ENCODE measurements at places on chromosomes 16 and 17.

DNA sequence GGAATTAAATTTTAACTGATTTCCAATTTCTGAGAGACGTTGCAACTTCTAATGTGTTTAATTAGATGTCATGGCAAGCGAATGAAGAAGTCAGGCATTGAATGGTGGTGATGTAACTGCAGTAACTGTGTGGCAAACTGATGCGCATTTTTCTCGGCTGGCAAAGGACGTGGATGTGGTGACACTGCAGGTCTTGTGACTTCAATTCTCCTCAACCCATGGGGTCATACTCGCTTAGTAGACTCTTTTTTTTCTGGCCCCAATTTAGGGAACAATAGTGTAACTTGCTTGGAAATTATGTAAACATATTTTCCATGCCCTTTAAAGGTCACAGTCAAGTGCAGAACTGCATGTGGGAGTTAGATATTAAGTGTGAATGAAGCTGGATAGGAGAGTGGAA is 1.9 kb upstream of the FAM20A start:
- no peak for DNase-seq

DNA sequence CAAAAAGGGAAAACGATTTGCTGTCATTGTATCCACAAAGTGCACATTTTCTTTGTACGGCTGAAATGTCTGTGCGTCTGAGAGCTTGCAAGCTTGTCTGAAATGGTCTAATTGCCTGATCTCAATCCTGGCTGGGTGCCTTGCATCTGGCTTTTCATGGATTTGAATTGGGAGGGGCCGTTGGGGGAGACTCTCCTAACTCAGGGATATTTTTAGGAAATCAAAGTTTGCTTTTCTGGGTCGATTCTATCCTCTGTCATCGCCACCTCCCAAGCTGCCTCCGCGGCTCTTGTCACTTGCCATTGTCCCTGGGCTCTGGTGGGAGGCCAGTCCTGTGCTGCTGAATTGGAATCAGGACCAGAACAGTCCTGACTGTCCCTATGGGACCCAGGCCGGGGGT is 33.3 kb upstream of the MGAT5B start:
- no peak for DNase-seq

DNA sequence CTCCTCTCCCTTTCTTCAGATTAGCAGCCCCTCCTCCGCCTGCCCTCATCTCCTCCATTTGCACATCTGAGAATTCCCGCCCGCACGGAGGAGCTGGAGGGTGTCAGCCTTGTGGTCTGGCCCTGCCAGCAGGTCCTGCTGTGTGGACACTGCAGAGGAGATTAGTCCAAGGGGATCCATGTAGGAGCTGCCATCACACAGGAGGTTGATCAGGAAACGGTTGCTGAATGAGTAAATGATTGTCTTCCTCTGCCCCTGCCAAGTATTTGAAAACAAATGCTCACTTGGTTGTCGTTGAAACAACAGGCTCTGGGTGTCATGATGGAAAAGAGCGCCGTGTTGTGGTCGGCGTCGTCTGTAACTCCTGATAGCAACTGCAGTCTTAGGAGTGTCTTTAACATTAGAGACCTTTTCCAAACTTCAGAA is 63.8 kb upstream of the CHMP6 start:
- no peak for DNase-seq

DNA sequence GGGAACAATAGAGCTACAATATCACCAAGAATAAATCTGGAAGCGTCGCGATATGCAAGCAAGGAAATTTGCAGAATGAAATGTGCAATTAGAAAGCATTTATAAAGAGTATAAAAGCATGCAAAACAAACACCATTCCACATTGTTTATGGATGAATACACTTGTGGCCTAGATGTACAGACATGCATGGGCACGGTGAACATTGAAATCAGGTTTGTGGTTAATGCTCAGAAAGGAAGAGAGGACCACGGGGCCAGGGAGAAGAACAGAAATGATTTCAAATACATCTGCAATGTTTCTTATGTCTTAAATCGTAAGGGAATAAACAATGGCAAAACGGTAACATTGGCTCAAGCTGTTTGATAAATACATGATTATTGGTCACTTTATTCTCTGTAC is 235.9 kb downstream of the FOXL1 start:
- DNase-seq, result no peak

- no peak for DNase-seq
Measured at GRCh38 chr16:51148678-51149228, 2.3 kb downstream of the SALL1 start.

DNA sequence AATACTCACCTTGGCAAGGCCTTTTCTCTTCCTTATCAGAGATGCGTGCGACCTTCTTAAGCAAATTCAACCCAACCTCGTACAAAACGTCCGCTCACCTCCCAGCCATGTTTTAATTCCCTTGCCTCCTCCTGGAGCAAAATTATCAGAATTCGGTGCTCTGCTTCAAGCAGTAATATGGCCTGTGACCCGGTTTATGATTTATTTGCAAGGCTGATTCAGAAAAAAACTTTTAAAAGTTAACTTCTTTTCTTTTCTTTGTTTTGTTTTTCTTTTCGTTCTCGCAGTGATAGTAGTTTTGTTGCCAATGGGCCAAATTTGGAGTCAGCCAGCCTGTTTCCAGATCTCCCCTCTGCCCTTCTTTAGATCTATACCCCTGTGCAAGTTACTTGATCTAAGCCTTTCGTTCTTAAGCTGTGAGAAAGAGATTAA is at the start of gene PHLPP2:
Gene PHLPP2 (minus strand): TSS at position 382 of the 432 bp plus-strand sequence. CDS start 9,906 bp downstream, outside the sequence.
- DNase-seq, result no peak
